ENCODE measurements at places on chromosomes 7 and 10.

GRCh38 chr10:119668461-119668860 lies 17.3 kb downstream of the BAG3 start:
- no peak for DNase-seq

DNA sequence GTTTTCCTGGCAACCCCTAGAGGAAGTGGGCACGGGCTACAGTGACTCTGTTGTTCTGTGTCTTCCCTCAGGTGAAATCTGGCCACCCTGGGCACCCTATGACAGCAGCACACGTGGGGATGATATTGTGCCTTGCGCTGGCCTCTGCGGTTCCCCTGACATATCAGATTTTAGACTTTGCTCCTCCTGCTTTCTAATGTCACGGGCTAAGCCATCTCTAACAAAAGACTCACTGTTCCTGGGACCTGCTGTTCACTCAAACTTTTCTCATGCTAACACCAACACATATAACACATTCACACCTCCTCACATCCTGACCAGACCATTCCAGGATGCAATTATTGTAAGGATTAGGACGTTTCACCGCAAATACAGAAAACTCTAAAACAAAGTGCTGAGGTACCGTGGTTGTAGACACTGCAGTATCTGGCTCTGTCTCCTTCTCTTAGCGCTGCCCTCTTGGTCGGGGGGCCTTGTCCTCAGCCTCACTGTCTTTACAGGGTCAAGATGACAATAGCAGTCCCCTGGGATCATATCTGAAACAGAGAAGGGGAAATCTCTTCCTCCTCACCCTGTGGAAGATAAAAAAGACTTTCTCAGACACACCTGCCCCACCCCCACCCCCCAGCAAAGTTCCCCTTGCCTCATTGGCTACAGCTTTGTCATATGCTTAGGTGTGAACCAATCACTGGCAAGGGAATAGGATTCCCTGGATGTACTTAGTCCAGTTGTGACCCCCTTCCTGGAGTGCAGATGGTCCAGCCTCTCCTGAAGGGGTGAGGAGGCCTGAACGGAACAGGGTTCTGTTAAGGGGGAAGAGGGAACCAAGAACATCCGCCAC lies 14.1 kb downstream of the CHN2 start:
- no peak for DNase-seq

GRCh38 chr7:22729180-22729825 lies 2.3 kb downstream of the IL6 start:
- no peak for DNase-seq

GRCh38 chr10:101094121-101094879 lies 32.5 kb downstream of the KAZALD1 start:
- no peak for DNase-seq

DNA sequence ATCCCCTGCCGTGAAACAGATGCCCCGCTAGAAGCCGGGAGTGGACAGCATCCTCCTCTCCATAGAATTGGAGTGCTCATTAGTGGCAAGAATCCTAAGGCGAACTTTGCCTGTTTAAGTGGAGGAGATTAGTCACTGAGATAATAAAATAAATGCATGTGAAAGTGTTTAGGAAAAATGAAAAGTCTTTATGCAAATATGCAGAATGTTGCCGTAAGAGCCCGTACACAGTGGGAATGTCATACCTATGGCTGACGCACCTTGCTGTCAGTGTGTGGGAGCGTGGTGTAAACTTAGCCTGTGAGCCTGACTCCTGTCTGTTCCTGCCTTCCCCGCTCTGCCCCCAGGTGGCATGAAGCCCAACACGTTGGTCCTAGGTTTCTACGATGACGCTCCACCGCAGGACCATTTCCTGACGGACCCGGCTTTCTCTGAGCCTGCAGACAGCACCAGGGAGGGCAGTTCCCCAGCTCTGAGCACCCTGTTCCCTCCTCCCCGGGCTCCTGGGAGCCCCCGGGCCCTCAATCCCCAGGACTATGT lies 1.7 kb upstream of the TRIP6 start:
- DNase-seq: peak; percentile 47

DNA sequence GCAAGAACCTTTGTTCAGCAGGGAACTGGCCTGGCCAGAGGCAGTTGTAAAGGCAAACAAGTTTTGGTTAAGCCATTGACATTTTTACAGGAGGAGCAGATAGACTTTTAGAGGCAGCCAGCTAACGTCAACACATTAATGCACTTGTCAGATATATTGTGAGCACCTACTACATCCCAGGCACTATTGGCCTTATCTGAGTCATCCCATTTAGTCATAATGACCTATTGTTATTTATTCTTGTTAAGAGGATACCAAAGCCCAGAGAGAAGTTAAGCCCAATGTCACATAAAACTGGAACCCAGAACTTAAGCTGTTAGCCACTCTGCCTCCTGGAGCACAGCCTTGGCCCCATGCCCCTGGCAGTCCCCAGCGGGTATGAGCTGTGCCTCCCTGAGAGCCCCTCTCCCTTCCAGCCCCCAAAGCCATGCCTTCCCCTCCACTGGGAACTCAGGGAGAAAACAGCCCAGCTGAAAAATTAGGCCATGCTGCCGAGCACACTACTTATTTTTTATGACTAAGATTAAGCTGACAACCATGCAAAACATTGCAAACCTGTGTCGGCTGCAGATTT lies 32.7 kb upstream of the TRIM8 start:
- DNase-seq: peak; percentile 37

- no peak for DNase-seq
Observed at GRCh38 chr10:25651534-25651933, 282.5 kb upstream of the MYO3A start.

GRCh38 chr7:130960208-130960988 lies 226.4 kb upstream of the KLF14 start:
- DNase-seq: peak; percentile 98

GRCh38 chr10:95334805-95335144 lies 44.0 kb upstream of the PDLIM1 start:
- no peak for DNase-seq

GRCh38 chr7:41779918-41780317 lies 77.0 kb upstream of the INHBA start:
- no peak for DNase-seq

DNA sequence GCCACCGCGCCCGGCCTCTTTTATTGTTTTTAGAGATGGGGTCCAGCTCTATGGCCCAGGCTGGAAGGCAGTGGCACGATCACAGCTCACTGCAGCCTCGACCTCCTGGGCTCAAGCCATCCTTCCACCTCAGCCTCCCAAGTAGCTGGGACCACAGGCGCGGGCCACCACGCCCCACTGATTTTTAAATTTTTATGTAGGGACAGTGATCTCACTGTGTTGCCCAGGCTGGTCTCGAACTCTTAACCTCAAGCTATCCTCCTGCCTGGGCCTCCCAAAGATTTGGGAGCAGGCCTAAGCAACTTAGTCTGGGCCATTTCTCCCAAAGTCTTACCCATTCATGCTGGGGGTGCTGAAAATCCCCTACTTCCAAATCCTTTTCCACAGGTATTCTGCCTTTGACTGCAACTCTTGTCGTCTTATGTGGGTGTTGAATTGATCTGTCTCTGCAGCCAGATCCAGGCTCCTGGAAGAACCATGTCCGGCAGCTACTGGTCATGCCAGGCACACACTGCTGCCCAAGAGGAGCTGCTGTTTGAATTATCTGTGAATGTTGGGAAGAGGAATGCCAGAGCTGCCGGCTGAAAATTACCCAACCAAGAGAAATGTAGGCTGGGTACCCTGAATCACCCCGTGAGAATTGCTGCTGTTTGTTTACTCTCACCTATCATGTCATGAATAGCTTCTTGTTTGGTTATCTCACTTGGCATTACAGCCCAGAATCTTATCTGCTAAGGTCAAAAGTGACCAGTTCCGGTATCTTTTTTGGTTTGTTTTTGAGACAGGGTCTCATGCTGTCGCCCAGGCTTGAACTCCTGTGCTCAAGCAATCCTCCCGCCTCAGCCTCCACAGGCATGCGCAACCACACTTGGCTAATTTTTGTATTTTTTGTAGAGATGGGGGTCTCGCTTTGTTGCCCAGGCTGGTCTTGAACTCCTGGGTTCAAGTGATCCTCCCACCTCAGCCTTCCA lies 1.1 kb downstream of the ZDHHC4 start:
- DNase-seq: no peak

- no peak for DNase-seq
Observed at GRCh38 chr10:59711871-59712494, 2.3 kb upstream of the SLC16A9 start.

GRCh38 chr10:110746969-110747608 lies 103.0 kb downstream of the RBM20 start:
- DNase-seq: no peak

- DNase-seq: peak; percentile 86
Observed at GRCh38 chr7:32506266-32507054, 11.2 kb downstream of the AVL9 start.

- DNase-seq: no peak
Observed at GRCh38 chr7:104836976-104837375, 177.0 kb upstream of the KMT2E start.

GRCh38 chr7:124681946-124682345 lies 83.6 kb downstream of the GPR37 start:
- DNase-seq: no peak

DNA sequence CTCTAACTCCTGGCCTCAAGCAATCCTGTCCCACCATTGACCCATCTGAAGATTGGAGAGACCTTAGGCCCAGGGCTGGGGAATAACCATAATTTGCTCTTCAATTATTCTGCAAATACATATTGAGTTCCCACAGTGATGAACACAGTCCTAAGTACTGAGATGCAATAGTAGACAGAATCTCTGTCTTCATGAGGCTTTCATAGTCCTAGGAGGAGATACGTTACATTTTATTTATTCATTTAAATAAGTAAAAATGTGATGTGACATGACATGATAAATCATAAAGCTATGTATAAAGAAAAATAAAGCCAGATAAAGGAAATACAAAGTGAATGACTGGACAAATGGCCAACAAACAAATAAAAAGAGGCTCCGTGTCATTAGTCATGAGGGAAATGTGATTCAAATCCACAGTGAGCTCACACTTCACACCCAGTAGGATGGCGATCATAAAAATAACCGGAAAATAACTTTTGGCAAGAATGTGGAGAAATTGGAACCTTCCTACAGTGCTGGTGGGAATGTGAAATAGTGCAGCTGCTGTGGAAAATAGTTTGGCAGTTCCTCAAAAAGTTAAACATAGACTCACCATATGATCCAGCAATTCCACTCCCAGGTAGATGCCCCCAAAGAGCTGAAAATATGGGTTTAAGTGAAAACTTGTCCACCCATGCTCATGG lies 52.1 kb upstream of the JCAD start:
- peak; percentile 81 for DNase-seq

DNA sequence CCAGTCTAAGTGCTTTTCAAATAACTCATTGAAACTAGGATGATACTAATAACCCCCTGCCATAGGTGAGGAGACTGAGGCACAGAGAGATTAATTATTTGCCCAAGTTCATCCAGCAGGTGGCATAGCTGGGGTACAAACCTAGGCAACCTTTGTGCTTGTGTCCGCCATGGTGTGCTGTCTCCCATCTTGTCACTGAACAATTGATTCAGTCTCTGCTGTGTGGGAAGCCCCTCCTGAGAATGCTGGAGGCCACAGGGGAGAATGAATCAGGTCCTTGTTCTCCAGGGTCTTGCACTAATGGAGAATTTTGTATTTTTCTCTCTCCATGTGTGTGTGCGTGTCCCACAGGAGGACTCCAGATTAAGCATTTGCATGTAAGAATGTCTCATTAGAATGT lies 15.8 kb upstream of the TMEM236 start:
- DNase-seq: no peak

DNA sequence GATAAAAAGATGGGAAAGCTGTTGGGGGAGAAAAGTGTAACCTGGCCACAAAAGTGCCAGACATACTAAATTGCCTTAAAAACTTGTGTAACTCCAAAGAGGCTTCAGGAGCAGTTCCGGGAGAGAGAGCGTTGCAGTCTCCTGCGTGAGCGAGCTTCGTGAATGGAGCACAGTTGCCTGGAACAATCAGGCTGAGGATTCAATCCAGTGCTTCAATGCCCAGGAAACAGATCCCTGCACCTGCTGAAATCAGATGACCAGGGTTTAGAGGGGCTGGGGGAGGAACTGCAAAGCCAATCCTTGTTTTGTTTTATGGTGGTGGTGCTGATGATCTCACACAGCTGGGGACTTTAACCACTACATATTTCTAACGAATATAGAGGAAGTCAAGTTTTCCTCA lies 398.3 kb downstream of the DPP6 start:
- DNase-seq: no peak

DNA sequence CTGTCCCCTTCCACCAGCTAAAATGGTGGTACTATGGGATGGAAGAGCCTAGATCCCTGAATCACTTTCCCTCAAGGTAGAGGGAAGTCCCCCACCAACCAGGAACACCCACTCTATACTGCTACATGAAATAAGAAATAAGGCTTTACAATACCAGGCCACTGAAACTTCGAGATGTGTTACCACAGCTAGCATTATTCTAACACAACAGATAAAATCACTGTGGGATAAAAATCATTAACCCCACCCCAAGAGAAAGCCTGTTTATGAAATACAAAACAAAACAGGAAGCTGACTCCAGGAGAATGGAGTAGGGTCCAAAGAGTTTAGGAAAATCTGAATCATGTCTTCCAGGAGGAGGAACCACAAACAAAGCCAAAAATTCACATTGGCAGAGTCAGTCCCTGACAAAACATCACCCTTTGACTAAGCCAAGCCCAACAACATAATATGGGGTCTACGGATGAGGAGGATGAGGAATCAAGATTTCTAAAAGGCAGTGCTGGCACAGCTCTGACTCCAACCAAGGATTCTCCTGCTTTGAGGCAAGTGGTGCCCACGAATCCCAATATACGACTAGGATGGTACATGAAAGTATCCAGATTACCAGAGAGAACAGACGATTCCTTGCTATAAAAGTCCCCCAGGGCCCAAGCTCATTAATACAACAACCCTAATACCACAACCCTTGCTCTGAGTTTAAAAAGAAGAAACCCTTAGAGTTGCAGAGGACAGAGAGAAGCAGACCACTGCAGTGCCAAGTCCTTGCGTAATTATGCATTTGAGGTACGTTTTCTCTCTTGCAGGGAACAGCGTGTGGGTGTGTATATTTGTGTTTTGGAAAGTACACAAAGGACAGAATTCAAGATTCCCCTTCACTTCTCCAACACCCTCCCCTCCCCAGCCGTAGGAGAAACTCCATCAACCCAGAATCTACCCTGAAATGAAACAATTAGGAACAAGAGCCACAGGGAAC lies 23.7 kb downstream of the XPNPEP1 start:
- no peak for DNase-seq

DNA sequence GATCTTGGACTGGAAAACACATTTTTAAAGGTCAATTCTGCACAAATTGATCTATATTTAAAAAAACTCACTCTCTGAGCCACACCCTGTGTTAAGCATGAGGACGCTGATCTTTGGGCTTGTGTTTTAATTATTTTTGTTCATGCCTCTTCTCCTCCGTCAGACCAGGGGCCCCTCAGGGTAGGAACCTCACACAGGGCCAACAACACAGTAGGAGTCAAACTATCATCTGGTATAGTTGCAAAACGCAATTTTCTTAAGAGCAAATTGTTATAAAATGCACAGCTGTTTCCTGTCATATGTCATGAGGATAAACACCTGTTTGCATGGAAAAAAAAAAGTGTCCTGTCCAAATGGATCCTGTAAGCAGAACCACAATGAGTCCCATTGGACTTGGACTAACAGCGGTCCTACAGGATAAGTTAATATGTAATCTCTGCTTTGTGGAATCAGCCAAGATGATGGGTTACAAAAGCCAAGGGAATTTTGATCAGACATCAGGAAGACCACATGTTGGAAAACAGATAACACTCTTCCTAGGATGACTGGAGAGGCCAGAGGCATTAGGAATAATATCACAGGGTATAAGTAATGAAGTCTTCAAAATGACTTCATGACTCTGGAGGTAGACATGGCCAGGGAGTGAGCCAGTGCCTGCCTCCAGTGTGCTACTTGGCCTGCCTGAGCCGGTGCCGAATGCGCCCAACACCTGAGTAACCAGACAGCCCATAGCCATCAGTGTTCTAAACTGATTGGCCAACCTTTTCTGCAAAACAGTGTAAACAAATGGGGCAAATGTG lies 184.9 kb upstream of the ADCY1 start:
- no peak for DNase-seq
